Esophagus mucosa (tissue), 1 donor: ENCODE measurements at places on chromosomes 3 and 15. TPM values are rescaled to one million over a fixed set of nuclear protein-coding genes. Genes with fewer than 3 reads are reported as not detected.

CRBN gene
- total RNA-seq: 20.9 TPM

MAP1A gene
- 0.76 TPM for total RNA-seq

CNOT10 gene
- 25.7 TPM for total RNA-seq

CPLX3 gene
- total RNA-seq: not detected

PRC1 gene
- total RNA-seq: 49.4 TPM

CACNA1D gene
- total RNA-seq: 0.52 TPM

ARGFX gene
- not detected for total RNA-seq

TMEM41A gene
- 23.2 TPM for total RNA-seq

CCDC39 gene
- not detected for total RNA-seq

ARL6 gene
- 3.5 TPM for total RNA-seq

ZFAND6 gene
- 42.8 TPM for total RNA-seq

AGBL1 gene
- not detected for total RNA-seq

JMJD7 gene
- 35.4 TPM for total RNA-seq

STRC gene
- not detected for total RNA-seq
